ENCODE measurements at places on chromosomes 16 and 17. TPM values are rescaled to one million over a fixed set of nuclear protein-coding genes. Genes with fewer than 3 reads are reported as not detected.

DNA sequence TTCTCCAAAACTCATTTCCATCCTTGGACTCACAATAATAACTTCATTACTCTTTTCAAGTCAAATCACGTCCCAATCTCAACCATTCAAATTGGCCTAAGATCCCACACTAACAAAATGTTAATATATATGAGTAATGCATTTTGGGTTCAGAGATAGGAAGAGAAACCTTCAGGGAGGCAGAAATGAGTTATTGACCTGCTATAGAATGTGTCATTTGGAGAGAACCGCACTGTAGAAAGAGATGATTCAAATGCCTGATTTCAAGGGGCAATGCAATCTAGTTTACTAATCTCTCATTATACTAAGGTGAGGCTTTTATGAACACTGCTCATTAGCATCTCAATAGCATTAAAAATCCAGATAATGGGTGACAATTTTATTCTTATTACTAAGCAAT, 1595.0 kb upstream of the GOT2 start:
- DNase-seq, result no peak

- no peak for DNase-seq
Measured at GRCh38 chr17:78885956-78886355, 17.0 kb downstream of the CEP295NL start.

Gene CD300A
- total RNA-seq, result 5.9 TPM

Gene MLKL
- 19.8 TPM for total RNA-seq

DNA sequence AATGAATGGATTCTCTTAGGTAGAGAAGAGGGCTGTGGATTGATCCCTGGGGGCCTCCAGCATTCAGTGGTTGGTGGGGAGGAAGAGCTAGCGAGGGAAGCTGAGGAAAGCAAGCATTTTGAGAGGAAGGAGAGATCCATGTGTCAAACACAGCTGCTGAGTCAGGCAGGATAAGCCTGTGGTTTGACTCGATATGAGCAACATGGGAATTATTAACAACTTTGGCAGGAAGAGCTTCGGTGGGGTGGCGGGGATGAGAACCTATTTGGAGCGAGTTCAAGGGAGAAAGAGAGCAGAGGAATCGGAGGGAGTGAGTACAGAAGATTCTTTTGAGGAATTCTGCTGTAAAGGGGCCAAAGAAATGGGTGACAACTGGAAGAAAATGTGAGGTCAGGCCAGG, 59.5 kb upstream of the CDC42EP4 start:
- DNase-seq, result no peak

- DNase-seq, result no peak
Measured at GRCh38 chr16:1614456-1615102, 2.4 kb downstream of the CRAMP1 start.

DNA sequence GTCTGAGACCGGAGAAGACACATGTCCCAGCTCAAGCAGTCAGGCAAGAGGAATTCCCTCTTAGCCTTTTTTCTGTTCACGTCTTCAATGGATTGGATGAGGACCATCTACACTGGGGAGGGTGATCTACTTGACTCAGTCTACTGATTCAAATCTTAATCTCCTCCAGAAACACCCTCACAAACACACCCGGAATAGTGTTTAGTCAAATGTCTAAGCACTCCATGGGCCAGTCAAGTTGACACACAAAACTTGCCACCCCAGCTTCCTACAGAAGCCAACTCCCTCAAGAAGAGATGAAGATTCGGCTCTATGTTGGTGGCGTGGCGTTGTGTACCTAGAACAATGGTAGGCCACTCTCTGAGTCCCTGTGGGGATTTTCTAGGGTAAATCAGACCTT, 22.5 kb upstream of the NKD1 start:
- DNase-seq, result no peak

Gene MYO19
- 74.2 TPM for total RNA-seq

DNA sequence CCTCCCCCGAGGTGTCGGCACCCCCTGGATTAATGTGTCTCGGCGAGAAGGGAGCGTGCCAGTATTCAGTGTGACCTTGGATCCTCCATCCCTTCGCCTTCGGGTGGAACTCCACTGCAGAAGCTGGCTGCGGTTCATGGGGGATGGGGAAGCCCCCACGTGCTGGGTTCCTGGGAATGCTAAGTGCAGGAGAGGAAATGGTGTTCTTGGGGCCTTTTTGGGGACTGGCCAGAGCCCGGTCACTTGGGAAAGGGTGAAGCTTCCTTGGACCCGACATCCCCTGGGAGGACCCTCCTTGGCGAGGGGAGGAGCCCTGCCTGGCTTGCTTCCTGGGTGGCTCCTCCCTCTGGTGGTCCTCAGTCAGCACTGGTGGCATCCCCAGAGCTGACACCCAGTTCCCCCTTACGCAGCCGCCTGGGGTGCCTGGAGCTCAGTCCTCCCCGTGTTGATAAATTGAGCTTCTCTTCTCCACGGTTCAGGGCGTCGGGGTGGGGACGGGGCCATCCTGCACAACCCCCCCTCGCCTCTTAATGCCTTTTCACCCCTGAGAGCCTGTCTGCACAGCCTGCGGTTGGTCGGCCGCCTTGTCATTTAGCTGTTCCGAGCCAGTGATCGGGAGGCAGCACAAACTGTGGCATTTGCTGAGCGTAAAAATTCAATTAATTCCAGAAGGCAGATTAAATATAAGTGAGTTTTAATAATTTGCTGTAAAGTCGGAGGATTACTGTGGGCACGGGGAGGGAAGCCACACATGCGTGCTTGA, 30.7 kb upstream of the GSE1 start:
- no peak for DNase-seq

Gene HLF
- total RNA-seq, result 0.49 TPM

GRCh38 chr17:41801374-41802271, 10.1 kb downstream of the P3H4 start:
- DNase-seq, result peak; percentile 71

GRCh38 chr17:48241131-48241591, 133.6 kb downstream of the SNX11 start:
- no peak for DNase-seq

- no peak for DNase-seq
Measured at GRCh38 chr17:81999587-81999975, 22.2 kb downstream of the ASPSCR1 start.

- DNase-seq, result no peak
Measured at GRCh38 chr17:46147296-46147695, 45.9 kb downstream of the KANSL1 start.
